ENCODE measurements at places on chromosomes 4 and X.

DNA sequence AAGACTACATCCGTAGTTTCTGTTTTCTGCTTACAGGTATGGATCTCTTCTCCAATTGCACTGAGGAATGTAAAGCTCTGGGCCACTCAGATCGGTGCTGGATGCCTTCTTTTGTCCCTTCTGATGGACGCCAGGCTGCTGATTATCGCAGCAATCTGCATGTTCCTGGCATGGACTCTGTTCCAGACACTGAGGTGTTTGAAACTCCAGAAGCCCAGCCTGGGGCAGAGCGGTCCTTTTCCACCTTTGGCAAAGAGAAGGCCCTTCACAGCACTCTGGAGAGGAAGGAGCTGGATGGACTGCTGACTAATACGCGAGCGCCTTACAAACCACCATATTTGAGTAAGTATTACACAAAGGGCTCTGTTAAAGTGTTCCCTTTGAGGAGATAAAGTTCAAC is 13.8 kb downstream of the PCDH10 start:
- DNase-seq = no peak

- no peak for DNase-seq
Measured at GRCh38 chrX:120305531-120306141, 5.6 kb downstream of the TMEM255A start.

DNA sequence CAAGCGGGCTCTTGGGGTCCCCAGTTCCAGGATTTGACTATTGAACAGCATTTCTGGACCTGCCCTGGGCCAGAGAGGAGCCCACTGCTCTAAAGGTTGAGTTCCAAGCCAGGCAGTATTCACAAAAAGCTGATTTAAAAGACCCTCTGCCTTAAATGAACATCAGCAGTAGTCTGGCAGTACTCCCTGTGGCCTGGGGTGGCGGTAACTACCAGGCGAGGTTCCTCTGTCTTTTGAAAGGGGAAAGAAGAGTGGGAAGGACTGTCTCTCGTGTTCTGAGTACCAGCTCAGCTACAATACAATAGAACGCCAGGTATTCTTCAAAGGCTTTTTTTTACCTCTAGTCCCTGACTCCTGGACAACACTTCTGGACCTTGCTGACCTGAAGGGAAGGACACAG is 456.4 kb upstream of the TEX13C start:
- DNase-seq = no peak

DNA sequence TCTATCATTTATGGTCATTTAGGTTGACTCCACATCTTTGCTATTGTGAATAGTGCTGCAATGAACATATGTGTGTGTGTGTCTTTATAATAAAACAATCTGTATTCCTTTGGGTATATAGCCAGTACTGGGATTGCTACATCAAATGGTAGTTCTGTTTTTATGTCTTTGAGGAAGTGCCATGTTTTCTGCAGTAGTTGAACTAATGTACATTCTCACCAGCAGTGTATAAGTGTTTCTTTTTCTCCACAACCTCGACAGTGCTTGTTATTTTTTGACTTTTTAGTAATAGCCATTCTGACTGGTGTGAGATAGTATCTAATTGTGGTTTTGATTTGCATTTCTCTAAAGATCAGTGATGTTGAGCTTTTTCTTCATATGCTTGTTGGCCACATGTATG is 80.5 kb downstream of the ARHGAP6 start:
- DNase-seq = no peak

- no peak for DNase-seq
Measured at GRCh38 chrX:123869488-123869887, 9.6 kb downstream of the XIAP start.

- DNase-seq = peak; percentile 29
Measured at GRCh38 chr4:10160281-10160856, 43.8 kb upstream of the WDR1 start.

DNA sequence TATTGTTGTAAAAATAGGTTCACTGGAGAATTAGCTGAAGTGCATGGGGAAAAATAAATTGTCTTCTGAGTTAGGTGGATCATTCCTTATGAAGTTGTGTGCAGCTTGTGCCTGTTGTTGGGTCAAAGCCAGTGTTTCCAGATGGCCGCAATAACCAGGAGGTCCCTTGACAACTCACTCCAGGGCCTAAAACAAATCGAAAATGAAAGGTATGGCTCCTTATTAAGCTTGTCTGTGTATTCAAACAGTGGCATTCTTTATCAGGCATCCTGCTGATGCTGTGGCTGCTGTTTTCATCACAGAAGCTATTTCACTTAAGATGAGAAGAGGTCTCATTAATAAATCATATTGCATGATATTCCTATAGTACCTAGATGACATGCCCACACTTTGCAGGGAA is 80.2 kb downstream of the GRIA2 start:
- no peak for DNase-seq

- no peak for DNase-seq
Measured at GRCh38 chr4:22515145-22515887, 550 bp downstream of the ADGRA3 start.

DNA sequence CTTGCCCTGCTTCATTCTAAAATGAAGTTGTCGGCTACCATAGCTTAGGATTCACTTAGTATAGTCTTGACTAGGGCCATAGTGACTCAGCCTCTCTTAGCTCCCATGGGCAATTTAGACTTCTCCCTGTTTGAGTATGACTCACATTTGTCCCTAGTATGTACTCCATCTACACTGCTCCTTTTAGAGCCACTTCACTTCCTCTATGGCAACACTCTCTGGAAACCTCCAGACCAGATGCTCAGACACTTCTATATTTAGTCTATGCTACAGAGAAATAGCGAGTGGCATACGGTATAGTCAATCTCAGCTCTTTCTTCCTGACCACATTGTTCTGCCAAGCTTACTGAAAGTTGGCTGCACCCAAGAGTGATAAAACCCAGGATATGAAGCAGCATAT is 11.2 kb downstream of the MEPE start:
- DNase-seq = no peak

GRCh38 chr4:85486425-85487086 is 11.6 kb downstream of the ARHGAP24 start:
- DNase-seq = no peak

DNA sequence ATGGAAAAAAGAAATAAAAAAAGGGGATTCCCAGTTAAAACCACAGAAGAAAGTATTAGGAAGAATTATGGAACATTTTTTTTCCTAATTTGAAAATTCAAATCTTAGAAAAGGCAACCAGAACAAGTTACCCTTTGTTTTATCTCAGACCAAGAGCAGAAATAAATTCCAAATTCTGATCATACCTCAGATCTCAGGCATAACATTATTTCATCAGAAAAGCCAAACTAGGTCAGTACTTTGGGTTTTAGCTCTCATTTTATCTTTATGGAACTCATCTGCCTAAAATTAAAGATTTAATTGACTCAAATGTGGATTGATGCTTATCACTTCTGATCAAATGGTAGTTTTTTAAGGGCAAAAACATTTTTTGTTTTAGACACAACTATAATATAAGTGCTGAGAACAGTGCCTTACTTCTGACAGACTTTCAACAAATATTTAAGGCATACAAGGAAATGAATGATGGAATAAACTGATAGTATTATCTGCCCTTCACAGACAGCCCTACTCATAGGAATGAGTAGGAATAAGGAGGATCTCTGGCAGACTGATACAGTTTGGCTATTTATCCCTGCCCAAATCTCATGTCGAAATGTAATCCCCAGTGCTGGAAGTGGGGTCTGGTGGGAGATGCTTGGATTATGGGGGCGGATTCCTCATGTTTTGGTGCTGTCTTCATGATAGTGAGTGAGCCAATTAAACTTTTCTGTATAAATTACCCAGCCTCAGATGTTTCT is 245.3 kb upstream of the PITX2 start:
- DNase-seq = no peak

DNA sequence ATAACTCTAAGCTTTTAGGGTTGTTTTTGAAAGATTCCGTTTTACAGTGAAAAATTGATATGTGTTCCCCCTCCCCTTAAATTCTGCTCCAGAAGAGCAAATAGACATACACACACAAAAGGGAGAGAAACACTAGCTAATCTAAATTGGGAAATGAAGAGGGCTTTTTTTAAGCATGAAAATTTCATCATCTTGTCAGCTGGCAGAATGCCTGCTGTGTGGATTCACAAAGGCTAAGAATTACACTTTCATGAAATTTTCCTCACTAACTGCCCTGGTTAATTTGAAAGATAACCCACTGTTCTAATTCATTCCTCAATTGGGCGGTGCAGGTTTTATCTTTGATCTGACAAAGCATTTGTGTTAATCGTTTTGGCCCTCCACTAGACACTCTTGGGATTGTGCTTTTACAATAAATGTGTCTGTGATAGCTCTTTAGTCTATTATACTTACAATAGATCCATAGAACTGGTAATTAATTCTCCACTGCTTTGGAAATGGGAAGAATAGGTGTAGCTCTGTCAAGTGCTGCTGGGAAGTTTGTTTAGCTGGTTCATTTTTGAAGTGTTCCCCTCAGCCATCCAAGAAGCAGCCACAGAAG is 152.9 kb downstream of the POLA1 start:
- DNase-seq = no peak

- no peak for DNase-seq
Measured at GRCh38 chr4:40552536-40552935, 77.1 kb downstream of the RBM47 start.

GRCh38 chr4:2948895-2949781 is 14.1 kb downstream of the NOP14 start:
- no peak for DNase-seq

Data from bone marrow (tissue), 2 donors.